ENCODE measurements at places on chromosomes 6 and 20. TPM values are rescaled to one million over a fixed set of nuclear protein-coding genes. Genes with fewer than 3 reads are reported as not detected.

Gene CGA
- total RNA-seq, result not detected

Gene CCR6
- not detected for total RNA-seq

DNA sequence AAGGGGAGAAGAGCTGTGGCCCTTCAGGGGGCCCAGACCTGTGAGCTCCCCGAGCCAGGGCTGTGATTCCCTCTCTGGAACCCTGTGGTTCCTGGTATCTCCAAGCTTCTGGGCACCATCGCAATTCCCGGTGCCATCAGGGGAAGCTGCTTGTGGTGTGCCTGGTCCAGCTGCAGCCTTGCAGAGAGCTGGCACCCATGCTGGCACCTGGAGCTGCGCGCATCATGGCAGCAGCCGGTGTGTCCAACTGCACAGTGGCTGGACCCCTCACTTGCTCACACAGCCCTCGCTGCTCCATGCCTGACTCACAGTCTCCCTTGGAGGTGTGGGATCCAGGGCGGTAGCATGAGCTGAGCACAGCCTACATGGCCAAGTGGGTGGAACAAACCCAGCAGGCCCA, 56.7 kb downstream of the IYD start:
- H3K27ac ChIP-seq, result no peak overlapping the region
- no peaks in the 10 kb centered on the region for H3K27me3 ChIP-seq
- no peaks in the 10 kb centered on the region for H3K4me1 ChIP-seq
- H3K4me3 ChIP-seq, result no peak overlapping the region
- no peaks in the 10 kb centered on the region for H3K36me3 ChIP-seq
- DNase-seq, result no peak

- H3K27ac ChIP-seq, result no peak overlapping the region
- H3K4me3 ChIP-seq, result no peak overlapping the region
- DNase-seq, result no peak
- no peaks in the 10 kb centered on the region for H3K4me1 ChIP-seq
Observed at GRCh38 chr6:157123234-157123633, 200.1 kb downstream of the TMEM242 start.

- no peak for DNase-seq
- no peaks in the 10 kb centered on the region for H3K4me1 ChIP-seq
- H3K4me3 ChIP-seq, result no peak overlapping the region
- no peaks in the 10 kb centered on the region for H3K27me3 ChIP-seq
- H3K27ac ChIP-seq, result no peak overlapping the region
Observed at GRCh38 chr6:54681987-54682386, 164.6 kb upstream of the FAM83B start.

- no peak overlapping the region for H3K4me3 ChIP-seq
- no peaks in the 10 kb centered on the region for H3K36me3 ChIP-seq
- H3K27ac ChIP-seq, result no peak overlapping the region
- no peaks in the 10 kb centered on the region for H3K27me3 ChIP-seq
- DNase-seq, result peak; percentile 12
- no peaks in the 10 kb centered on the region for H3K4me1 ChIP-seq
Observed at GRCh38 chr20:24779131-24779530, 169.9 kb upstream of the CST7 start.

DNA sequence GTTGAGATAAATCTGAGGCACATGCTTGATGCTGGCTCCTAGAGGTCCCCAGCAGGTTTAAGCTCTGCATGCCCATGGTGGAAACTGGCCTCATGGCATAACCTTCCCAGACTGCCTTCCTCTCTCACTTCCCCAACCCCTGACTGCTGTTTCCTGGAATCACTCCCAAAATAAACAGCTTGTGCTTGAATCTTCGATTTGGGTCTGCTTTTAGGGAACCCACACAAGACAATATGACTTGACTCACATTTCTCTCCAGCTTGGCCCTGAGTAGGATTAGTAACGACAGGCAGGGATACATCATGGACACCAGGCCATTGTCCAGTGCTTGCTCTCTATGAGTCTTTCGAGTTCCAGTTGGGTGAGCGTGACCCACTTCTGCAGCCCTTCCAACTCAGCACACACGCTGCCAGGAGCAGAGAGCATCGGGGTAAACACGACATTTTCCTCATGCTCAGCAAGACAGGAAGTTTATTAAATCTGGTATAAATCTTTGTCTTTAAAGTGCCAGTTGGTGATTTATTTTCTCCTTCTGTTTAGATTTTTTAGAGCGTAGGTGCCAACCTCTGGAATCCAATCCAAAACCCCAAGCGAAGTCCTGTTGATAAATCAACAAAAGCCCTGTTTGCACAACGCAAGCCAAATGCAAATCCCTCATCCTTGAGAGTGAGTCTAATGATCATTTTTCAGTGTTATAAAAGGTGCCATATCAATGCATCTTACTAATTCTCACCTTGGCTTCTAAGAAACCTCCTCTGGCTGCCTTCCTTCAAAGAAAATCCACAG, 135.0 kb downstream of the FOXA2 start:
- H3K27me3 ChIP-seq, result no peaks in the 10 kb centered on the region
- H3K4me1 ChIP-seq, result no peaks in the 10 kb centered on the region
- no peak overlapping the region for H3K4me3 ChIP-seq
- no peak for DNase-seq

GRCh38 chr20:62704341-62704948, 4.2 kb upstream of the NTSR1 start:
- no peaks in the 10 kb centered on the region for H3K4me1 ChIP-seq
- peaks cover 3% of the 10 kb centered on the region for H3K27me3 ChIP-seq
- no peaks in the 10 kb centered on the region for H3K36me3 ChIP-seq
- no peak overlapping the region for H3K4me3 ChIP-seq
- DNase-seq, result no peak

DNA sequence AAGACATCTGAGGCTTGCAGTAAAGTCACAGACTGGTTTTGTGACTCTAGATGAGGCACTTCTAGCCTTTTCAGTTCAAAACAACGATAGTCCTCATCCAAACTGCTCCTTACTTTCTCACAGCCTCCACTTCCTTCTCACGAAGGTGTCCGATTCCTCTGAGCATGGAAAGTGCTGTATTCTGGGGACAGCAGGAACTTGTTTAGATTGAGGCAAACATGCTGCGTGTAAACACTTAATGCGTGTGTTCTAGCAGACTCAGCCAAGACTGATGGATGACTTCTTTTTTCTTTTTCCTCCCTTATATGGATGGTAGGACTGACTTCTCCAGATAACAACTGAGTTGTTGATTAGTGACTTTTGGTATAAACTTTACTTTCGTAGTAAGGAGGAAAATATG, 80.2 kb upstream of the PRDM1 start:
- no peak for DNase-seq
- no peak overlapping the region for H3K27ac ChIP-seq
- peaks cover 2% of the 10 kb centered on the region for H3K27me3 ChIP-seq
- no peaks in the 10 kb centered on the region for H3K36me3 ChIP-seq
- H3K4me1 ChIP-seq, result peaks cover 4% of the 10 kb centered on the region
- no peak overlapping the region for H3K4me3 ChIP-seq

GRCh38 chr6:108737594-108738546, 110.4 kb upstream of the ARMC2 start:
- H3K27me3 ChIP-seq, result no peaks in the 10 kb centered on the region
- H3K27ac ChIP-seq, result no peak overlapping the region
- DNase-seq, result no peak
- H3K4me3 ChIP-seq, result no peak overlapping the region
- peaks cover 2% of the 10 kb centered on the region for H3K4me1 ChIP-seq

GRCh38 chr6:32814145-32814544, 2.7 kb downstream of the HLA-DOB start:
- no peaks in the 10 kb centered on the region for H3K36me3 ChIP-seq
- H3K4me3 ChIP-seq, result no peak overlapping the region
- no peaks in the 10 kb centered on the region for H3K27me3 ChIP-seq
- no peaks in the 10 kb centered on the region for H3K4me1 ChIP-seq
- no peak overlapping the region for H3K27ac ChIP-seq
- no peak for DNase-seq

Gene PCSK2
- 2.8 TPM for total RNA-seq

Gene CASP8AP2
- 33.6 TPM for total RNA-seq

DNA sequence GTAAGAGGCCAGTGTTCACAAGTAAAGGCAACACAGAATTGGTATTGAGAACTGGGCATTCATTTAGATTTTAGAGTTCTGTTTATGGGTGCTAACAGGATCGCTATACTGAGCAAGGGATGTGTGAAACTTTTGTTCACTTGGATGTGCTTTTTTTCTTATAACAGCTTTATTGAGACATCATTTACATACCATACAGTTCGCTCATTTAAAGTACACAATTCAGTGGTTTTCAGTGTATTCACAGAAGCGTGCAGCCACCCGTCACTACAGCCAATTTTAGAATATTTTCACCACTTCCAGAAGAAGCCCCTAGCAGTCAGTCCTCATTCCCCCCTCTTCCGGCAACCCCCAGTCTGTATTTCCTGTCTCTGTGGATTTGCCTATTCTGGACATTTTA, 48.7 kb downstream of the GFRA4 start:
- no peaks in the 10 kb centered on the region for H3K27me3 ChIP-seq
- no peak overlapping the region for H3K27ac ChIP-seq
- DNase-seq, result no peak
- H3K4me3 ChIP-seq, result no peak overlapping the region
- peaks cover 3% of the 10 kb centered on the region for H3K4me1 ChIP-seq

Gene COMMD7
- total RNA-seq, result 66.1 TPM

Gene FOXF2
- not detected for total RNA-seq

DNA sequence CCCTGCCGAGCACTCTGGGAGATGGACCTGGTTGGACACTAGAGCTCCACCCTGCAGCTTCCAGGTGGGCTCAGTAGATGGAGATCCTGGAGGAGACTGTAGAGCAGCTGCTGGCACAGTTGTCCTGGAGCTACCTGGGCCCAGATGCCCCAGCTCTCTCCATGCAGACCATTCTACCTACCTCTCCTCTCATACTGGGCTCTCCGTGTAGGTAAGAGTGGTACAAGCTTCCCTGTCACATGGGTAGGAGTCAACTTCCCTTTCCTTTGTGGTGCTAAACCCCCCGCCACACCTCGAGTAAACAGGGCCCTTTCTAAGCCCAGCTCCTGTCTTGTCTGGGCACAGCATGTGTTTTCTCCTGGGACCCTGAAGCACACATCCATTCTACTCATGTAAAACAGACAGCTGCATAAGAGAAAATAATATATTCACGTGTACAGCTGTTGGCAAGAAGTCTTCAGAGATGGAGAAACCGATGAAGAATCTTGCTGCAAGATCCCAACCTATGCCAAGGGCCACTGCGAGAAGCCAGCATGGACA, 108.1 kb upstream of the DUSP22 start:
- H3K36me3 ChIP-seq, result no peaks in the 10 kb centered on the region
- H3K4me3 ChIP-seq, result no peak overlapping the region
- H3K27ac ChIP-seq, result no peak overlapping the region
- DNase-seq, result no peak

Gene TRAPPC3L
- not detected for total RNA-seq

- no peak overlapping the region for H3K4me3 ChIP-seq
- H3K27me3 ChIP-seq, result no peaks in the 10 kb centered on the region
- H3K4me1 ChIP-seq, result peaks cover 8% of the 10 kb centered on the region
- H3K27ac ChIP-seq, result no peak overlapping the region
Observed at GRCh38 chr20:22387452-22387851, 196.9 kb downstream of the FOXA2 start.

- no peaks in the 10 kb centered on the region for H3K36me3 ChIP-seq
- H3K4me3 ChIP-seq, result no peak overlapping the region
- no peak for DNase-seq
- no peak overlapping the region for H3K27ac ChIP-seq
- H3K27me3 ChIP-seq, result no peaks in the 10 kb centered on the region
Observed at GRCh38 chr6:40804905-40805304, 217.7 kb upstream of the LRFN2 start.

Gene SLPI
- total RNA-seq, result not detected

- no peaks in the 10 kb centered on the region for H3K4me1 ChIP-seq
- peaks cover 22% of the 10 kb centered on the region for H3K36me3 ChIP-seq
- no peak for DNase-seq
- H3K27ac ChIP-seq, result no peak overlapping the region
Observed at GRCh38 chr20:30286157-30286556, 971.3 kb upstream of the DEFB115 start.

- H3K27ac ChIP-seq, result peak overlapping the region; percentile 68
- peak; percentile 45 for DNase-seq
- no peaks in the 10 kb centered on the region for H3K27me3 ChIP-seq
Observed at GRCh38 chr6:27866357-27867050, 45.7 kb downstream of the OR2B2 start.

DNA sequence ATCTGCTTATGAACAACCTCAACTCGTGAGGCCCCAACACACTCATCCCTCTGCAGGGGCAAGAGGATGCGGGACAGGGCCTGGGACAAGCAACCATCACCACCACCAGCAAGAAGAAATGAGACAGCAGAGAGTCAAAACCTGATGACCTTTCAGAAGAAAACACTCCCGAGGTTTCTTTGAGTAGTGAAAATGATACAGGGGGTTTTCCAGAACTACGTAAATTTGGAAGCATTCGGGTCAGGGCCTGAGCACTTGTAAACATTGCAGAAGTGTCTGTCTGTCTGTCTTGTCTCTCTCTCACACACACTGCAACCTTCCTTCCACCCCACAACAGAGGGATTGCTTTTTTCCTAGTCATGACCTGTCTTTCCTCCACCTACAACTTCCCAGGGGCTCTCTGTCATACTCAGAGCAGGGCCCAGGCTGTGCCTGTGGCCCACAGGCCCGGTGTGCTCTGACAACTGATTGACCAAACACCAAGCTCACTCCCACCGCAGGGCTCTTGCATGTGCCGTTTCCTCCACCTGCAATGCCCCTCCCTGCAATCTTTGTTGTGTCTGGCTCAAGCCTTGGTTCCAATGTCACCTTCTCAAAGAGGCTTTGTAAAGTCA, 90.9 kb downstream of the BMP7 start:
- no peak for DNase-seq
- H3K4me3 ChIP-seq, result no peak overlapping the region
- H3K27me3 ChIP-seq, result no peaks in the 10 kb centered on the region
- H3K27ac ChIP-seq, result no peak overlapping the region
- peaks cover 3% of the 10 kb centered on the region for H3K36me3 ChIP-seq

Gene ZNF343
- total RNA-seq, result 3.4 TPM

GRCh38 chr6:134201716-134202115, 116.2 kb downstream of the SGK1 start:
- H3K27ac ChIP-seq, result no peak overlapping the region
- H3K4me3 ChIP-seq, result no peak overlapping the region
- no peaks in the 10 kb centered on the region for H3K4me1 ChIP-seq
- H3K36me3 ChIP-seq, result peaks cover 6% of the 10 kb centered on the region
- DNase-seq, result no peak

DNA sequence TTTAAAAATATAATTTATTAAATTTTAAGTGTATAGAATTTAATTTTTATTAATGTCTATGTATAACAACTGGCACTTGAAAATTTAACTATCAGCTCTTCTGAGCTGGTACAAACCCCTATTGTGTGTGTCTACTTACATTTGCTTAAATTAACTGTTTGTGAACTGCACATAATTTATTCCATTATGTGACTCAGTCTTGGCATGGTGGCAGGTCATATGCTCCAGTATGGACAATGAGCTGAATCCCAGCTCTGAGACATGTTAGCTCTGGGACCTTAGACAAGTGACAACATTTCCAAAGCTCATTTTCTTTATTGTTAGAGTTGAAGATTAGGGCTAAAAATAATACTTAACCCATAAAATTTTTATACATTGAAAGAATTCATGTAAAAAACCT, 526.1 kb upstream of the MARCKS start:
- no peaks in the 10 kb centered on the region for H3K27me3 ChIP-seq
- no peak for DNase-seq
- H3K4me1 ChIP-seq, result no peaks in the 10 kb centered on the region

Gene GLO1
- total RNA-seq, result 188 TPM

Data from H9 (cell line).